ENCODE measurements at places on chromosomes 1 and 21. TPM values are rescaled to one million over a fixed set of nuclear protein-coding genes. Genes with fewer than 3 reads are reported as not detected.
A peak's percentile ranks its signal among the peaks of the same experiment; 100 is the strongest.

AUNIP gene
- total RNA-seq = not detected

OR10Z1 gene
- total RNA-seq = not detected

ANXA9 gene
- total RNA-seq = not detected

- DNase-seq = no peak
These were observed 242.3 kb downstream of the LMX1A start for GRCh38 chr1:165114022-165114888.

DNA sequence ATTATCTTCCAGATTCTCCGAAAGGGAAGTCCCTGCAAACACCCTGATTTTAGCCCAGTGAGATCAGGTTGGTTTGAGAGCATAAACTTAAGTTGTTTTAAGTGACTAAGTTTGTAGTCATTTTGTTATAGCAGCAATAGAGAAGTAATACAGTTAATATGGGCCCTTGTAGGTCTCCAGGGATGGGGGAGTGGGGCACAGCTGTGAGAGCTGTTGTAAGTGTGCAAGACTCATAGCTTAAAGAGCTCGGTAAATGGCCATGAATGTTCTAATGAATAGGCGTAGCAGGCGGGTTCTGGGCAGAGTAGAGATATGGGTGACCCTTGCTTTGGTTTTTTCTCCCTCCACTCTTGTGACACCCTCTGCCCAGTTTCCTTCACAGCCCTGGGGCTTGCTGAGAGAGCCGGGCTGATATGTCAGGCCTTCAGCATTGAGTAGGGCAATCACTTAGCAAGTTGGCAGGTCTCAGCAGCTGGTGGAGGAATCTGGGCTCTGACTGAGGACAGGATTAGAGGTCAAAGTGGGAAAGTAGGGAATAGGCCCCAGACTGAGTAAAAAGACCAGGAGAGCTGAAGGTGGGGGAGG, 16.0 kb upstream of the ID3 start:
- no peak for DNase-seq

DNA sequence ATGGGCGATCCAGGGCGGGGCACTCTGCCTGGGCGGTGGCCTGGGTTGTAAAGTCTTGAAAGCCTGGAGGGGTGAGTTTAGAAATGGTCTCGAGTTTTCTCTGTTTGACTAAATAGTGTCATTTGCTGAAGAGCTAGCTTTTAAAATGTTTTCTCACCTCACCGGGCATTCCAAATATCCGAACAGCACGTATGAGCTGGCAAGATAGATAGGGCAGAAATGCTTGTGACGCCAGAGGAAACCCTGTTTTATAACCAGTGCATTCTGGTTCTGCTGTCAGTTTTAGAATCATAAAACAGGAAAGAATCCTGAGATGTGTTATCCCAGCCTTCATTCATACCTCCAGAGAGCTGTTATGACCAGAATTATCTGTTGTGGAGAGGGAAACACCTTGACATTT, 725 bp downstream of the RTCA start:
- DNase-seq = no peak

GRCh38 chr1:22711071-22711470, 432 bp downstream of the EPHB2 start:
- no peak for DNase-seq

DNA sequence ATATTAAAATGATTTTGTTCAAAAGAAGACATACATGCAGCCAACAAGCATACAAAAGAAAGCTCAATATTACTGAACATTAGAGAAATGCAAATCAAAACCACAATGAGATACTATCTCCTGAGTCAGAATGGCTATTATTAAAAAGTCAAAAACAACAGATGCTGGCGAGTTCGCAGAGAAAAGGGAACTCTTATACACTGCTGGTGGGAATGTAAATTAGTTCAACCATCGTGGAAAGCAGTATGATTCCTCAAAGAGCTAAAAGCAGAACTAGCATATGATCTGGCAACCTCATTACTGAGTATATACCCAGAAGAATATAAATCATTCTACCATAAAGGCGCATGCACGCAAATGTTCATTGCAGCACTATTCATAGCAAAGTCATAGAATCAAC, 126.0 kb upstream of the HMCN1 start:
- no peak for DNase-seq

- DNase-seq = no peak
These were observed 79.5 kb downstream of the DISC1 start for GRCh38 chr1:231705806-231706760.

DNA sequence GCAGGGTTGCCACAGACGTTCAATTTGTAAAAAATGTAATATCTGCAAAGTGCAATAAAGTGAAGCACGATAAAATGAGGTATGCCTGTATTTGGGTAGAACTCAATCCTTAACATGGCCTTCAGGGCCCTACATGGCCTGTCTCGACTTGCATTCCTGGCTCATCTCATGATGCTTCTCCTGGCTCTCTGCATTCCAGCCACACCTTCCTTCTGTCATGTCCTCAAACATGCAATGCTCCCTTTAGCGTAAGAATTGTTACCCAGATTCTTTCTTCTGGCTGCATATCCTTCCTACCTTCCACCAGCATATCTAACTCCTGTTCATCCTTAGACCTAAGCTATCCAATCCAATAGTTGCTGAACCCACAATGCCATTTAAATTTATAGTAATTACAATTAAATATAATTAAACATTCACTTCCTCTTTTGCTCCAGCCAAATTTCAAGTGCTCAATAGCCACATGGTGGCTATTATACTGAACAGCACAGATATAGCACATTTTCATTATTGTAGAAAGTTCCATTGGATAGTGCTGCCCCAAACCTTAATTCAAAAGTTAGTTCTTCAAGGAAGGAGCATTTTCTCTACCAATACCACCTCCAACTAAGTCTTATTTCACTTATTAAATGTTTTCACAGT, 32.6 kb downstream of the FGGY start:
- no peak for DNase-seq

DNA sequence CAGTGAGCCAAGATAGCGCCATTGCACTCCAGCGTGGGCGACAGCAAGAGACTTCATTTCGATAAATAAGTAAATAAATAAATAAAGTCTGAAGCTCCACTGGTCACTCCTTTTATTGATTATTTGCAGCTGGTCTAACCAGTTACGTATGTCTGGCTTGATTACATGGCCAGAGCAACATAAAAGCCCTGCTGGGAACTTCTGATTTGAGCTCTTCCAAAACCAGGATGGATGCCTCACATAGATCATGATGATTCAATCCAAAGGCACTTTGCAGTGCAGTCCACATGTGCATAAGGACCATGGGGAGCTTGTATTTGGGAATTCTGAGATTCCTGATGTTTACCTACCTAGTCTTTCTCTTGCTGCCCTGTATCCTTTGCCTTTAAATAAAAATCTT, 24.0 kb downstream of the NSUN4 start:
- no peak for DNase-seq

DNA sequence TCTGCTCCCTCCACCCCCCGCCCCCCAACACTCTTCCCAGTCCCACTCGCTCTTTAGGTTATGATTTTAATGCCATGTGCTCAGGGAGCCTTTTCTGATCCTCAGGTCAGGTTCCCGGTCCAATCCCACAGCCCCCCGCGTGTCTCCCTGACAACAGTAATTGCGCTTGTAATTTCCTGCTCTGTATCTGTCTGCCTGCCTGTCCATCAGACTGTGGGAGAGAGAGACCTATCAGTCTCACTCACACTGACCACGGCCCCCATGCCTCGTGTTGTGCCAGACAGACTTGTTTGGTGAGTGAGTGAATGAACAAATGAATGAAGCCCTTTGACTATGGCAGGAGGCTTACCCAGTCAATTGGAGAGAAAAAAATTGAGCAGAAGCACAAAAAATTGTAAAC, 50.8 kb upstream of the ECE1 start:
- peak; percentile 50 for DNase-seq

ABL2 gene
- 18.4 TPM for total RNA-seq

CSF3R gene
- total RNA-seq = 10.9 TPM

DNA sequence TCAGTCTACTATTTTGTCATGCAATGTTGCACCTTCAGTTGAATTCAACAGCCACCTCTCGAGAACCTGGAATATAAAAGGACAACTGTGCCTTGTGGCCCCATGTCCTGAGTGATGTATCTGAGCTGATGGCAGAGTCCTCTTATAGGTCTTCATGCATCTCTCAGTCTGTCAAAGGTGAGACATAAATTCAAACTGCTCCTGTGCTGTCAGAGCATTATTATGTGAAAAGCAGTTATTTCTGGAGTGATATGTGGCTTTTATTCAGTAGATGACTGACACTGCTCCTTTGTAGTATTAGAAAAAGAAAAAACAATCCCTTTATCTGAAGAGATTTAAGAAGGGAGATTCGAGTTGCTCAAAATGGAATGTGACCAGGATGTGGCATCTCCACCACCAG, 8.4 kb downstream of the S100A10 start:
- DNase-seq = no peak

DNA sequence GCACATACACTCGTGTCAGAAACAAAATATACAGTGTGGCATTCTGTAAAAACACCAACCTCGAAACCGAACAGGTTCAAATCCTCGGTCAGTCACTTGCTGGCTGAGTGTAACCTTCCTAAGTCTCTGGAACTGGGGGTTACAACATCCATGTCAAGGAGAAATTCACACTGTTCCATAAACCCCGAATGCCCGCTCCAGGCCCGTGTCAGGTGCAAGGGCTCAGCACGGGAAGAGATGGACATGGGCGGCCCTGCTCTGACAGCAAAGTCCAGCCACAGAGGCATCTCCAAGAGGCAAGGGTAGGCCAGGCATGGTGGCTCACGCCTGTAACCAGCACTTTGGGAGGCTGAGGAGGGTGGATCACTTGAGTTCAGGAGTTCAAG, 79.5 kb downstream of the SLC66A1 start:
- DNase-seq = no peak

- peak; percentile 93 for DNase-seq
These were observed 42.5 kb upstream of the TMEM125 start for GRCh38 chr1:43227143-43227764.

FCRL4 gene
- not detected for total RNA-seq

- DNase-seq = no peak
These were observed 3.3 kb downstream of the HYI start for GRCh38 chr1:43450251-43450941.

GRCh38 chr1:13663969-13664368, 36.0 kb upstream of the PRDM2 start:
- no peak for DNase-seq

TNFAIP8L2 gene
- total RNA-seq = 2.1 TPM

MPL gene
- total RNA-seq = 1.3 TPM

TAF5L gene
- 10.6 TPM for total RNA-seq

USH2A gene
- 4.8 TPM for total RNA-seq

DNA sequence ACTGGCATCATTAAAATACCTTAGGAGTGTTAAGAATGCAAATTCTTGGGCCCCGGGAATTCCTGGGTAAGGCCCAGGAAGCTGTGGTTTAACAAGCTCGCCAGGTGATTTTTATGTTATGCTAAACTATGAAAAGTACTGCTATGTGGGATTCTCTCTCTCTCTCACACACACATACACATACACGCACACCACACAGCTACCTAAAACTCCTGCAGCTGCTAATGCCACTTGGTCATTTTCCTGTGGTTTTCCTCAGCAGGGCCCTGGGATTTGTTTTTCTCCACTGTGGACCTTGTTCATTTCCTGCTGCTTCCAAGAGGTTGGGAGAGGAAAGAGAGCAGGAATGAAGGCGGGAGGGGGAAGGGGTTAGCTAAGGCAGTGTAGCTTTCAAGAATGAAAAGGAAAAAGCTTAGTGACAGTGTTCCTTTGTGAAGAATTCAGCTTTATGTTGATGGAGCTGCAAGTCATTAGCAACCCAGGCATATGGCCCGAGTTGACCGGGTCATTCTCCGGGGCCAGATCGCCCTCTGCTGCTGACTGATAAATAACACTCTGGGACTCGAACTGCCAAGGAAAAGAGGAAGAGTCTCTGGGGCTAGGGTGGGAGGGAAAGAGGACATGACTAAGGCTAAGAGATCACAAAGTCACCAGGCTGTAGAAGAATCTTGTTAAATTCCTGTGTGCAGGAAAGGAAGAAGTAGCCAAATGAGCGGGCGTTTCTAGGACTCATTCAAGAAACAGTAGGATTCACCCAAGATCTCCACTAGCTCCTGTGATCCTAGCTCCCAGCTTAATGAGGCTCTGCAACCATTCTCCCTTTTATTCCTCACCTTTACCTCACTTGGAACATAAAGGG, 30.5 kb upstream of the LRIG2 start:
- peak; percentile 87 for DNase-seq

DNA sequence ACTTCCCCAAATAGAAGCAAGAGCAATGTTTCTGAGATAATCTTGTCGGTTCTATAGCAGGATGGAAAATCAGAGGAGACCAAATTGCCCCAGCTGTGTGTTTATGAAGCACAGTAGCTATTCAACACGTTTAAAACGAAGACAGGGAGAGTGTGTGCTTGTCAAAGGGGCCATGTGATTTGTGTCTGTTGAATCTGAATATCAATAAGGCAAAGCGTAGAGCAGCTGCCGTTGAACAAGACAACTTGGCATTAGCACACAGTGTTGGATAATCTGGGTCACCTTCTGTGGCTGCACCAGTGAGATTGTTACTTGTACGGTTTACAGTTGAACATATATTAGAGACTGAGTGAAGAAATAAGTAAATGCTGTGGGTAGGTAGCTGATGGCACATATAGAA, 1.0 kb downstream of the CRB1 start:
- DNase-seq = no peak

DNA sequence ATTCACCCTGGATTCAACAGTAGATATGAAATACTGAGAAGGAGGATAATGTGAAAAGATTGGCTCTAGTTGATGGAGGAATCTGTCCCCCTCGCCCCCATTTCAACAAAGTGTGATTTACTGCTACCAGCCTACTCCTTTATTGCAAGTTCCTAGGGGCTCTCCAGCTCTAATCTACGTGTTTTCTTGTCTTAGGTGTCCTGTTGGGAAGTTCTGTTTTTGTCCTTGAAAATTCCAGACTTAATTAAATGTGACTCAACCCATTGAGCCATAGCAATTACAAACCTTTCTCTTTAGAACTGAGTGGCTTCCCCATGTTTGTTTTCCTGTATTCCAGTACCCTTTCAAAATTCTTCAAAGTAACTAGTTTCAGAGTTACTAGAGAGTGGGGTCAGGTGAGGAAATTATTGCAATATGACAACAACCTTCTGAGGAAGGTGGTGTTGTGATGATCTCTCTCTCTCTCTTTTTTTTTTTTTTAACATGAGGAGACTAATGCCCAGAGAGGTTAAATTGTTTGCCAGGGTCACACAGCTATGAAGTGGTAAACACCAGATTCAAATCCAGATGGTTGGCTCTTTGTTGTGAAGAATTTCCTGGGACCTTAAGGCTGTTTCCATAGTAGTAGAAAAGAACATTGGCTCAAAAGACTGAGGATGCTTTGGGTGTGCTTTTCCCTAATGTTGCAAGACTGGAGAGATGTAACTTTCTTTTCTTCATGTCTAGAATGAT, 3.5 kb downstream of the RGL1 start:
- DNase-seq = no peak

DNA sequence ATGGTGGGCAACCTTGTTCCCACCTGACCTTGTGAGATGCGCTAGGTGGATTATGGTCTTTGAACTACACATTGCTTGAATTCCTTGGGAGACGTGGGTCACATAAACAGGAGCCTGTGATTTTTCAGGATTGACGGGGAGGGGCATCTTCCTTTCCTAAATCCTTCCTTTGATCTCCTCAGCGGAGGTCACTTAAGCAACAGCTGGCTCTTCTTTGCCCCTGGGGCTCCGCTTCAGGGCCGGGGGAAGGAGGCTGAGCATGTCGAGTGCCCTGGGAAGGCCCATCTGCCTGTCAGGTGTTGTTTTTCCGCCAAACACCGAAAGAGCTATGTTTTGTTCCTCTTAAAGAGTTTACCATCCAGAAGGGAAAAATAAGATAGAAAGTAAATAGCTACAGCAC, 40.6 kb downstream of the KIF26B start:
- DNase-seq = no peak

Measured in right cardiac atrium (tissue), 5 donors.